ENCODE measurements at places on chromosomes 4 and X.

- no peak for DNase-seq
Observed at GRCh38 chr4:31051565-31051964, 331.4 kb downstream of the PCDH7 start.

DNA sequence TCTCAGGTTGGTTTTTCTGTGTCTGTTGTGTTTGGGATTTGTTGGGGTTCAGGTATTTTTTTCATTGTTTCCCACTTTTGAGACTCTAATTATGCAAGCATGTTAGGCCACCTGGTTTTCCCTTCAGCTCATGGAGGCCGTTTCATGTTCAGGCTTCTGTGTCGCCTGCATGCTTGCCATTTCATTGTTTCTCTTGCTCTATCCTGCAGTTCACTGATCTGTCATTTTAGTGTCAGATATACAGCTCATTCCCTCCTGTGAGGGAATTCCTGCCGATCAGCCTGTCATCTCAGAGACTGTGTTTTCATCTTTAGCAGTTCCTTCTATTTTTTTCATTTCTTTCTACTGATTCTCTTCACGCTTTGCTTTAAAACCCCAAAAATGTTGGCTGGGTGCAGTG, 49.4 kb upstream of the HGFAC start:
- peak; percentile 34 for DNase-seq

DNA sequence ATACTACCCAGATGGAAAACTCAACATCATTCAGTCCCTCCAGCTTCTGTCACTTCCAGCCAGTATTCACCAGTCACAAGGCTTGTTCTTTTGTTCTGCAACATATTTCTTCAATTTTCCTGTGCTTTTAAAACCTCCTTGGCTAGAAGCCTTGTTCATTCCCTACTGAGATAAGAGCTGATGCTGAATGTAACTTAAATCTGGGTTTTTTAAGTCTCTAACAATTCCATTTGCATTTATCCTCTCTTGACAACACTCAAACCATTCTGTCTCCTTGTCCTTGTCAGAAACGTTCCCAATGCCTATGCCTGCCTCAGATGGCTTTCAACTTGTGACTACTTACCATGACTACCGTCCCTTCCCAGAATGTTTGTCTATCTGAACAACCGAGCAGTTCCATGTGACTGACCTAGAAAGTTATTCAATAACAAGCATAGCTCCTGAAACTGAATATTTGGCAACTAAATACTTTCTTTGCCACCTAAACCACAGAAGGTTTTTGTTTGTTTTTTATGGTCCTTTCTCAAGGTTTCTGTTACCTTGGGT, 682.9 kb upstream of the GALNTL6 start:
- DNase-seq: no peak

DNA sequence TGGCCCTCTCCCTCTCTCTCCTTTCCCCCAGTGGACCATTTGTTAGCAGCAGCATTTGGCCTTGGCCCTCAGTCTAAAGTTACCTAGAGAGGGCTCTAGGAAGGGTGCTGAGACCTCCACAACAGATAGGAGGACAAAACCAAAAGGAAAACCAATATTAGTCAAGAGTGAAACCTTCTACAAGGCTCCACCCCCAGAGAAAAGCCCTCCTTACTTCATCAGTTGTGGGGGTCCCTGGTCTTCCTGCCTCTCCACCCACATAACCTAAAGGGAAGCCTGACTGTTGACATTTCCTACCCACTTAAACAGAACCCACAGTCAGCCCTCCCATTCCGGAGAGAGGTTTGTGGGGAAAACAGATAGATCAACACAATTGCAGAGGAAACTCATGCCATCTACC, 4.7 kb upstream of the CD40LG start:
- DNase-seq: no peak

DNA sequence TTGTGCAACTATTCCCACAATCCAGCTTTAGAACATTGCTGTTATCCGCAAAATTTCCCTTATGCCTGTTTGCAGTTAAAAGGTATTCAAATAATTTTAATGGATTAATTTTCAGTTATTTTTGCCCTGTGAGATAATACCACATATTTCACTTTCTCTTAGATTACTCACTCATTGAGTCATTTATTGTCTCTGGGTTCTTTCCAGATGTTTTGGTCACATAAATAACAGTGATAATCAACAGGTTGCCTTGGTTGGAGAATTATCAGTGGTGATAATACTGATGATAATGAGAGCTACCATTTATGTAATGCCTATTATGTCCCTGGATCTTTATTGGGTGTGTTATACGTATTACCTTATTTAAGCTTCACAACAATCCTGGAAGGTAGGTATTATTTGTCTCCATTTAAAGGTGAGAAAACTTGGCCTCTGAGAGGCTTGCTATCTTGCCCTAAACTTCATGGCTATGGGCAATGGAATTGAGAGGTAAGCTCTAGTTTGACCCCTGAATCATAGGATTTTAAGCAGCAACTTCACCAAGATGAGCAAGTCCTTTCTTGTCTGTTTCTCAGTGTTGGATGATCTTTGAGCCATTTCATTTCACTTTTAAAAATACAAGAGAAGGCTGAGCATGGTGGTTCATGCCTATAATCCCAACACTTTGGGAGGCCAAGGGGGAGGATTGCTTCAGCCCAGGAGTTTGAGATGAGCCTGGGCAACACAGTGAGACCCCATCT, 87.4 kb downstream of the KIT start:
- DNase-seq: peak; percentile 29

DNA sequence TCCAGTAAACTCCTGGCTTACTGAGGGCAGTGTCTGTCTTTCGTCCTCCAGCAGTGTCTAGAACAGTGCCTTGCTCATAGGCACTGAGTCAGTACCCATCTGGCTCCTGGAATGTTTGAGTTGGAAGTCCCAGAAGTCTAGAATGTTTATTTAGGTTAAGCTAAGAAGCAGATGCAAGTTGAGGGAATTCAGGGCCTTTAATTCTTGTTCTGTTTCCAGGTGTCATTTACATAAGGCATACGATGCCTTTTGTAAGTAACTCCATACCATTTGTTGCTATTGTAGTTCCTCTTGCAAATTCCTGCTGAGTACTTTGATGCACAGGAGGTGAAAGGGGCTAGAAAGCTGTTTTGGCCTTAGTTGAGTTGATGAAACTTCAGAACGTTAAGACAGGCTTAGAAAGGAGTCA, 22.2 kb downstream of the ARHGAP10 start:
- DNase-seq: peak; percentile 82

- DNase-seq: peak; percentile 44
Observed at GRCh38 chrX:19904778-19905367, 17.5 kb upstream of the SH3KBP1 start.

DNA sequence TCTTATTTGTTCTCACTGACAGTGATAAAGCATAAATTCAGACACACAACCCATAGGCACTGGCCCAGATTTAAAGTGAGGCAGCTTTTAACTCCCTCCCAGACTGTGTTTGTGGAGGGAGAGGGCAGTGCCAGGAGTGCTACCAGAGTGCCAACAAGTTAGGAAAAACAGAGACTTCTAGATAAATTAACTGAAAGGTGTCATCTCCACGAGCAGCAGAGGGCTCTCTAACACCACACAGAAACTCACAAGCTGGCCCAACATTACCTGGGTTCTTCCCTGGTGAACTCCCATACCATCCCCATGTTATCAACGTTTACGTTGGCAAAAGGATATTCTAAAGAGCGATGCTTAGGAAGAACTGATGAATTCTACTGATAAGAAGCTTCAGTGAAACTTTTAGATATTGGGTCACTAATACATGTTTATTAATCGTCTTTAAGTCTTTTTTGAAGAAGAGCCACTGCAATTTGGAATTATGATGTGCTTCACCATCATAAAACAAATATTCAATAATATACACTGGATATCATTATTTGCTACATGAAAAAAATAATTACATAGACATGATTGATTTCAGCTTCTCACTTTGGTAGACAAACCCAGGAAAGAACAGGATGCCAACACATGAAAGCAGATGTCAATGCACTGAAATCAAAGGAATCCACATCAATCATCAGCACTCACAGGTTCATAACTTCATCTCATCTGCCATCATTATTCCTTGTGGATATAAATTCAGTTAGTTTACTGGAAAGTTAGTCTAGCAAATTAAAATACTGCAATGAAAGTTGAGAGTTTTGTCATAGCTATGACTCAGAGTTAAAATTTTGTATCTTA, 121.2 kb upstream of the NAP1L5 start:
- peak; percentile 43 for DNase-seq

- DNase-seq: no peak
Observed at GRCh38 chr4:133096972-133097371, 52.1 kb upstream of the PCDH10 start.

GRCh38 chr4:183747931-183748670, 89.0 kb downstream of the TRAPPC11 start:
- DNase-seq: no peak

DNA sequence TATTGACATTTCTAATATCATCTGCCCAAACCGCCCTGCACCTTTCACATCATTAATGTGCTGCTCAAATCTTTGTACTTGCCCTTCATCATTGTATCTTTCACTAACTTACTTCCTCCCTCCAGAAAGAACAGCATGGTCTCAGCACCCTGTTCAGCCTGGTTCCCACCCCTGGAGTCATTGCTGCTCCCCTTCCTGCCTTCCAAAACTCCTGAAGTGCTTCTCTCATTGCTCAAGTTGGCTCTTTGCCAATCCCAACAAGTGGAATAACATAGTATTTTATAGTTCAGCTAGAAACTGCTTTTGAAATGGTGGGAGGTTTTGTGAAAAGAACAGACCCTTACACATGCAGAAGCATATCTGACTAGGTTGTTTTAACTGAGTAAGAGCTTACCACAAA, 14.0 kb upstream of the TTC29 start:
- peak; percentile 52 for DNase-seq

DNA sequence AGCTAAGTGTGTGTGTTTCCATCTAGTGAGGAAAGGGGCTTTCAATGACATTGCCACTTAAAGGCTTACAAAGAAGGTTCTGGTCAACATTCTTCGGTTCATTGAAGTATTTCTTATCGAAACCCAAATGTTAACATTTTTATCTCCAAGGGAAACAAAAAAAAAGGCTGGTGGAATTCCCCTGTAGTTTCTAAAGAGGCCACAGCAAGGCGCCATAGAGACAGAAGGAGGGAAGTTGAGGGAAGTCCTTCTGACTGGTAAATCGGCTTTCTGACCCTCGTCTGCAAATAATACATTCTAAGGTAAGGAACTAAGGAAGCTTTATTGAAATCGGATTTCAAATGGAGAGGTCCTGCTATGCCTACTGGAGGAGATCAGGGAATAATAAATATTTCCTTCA, 1.7 kb upstream of the ZFP42 start:
- peak; percentile 12 for DNase-seq

DNA sequence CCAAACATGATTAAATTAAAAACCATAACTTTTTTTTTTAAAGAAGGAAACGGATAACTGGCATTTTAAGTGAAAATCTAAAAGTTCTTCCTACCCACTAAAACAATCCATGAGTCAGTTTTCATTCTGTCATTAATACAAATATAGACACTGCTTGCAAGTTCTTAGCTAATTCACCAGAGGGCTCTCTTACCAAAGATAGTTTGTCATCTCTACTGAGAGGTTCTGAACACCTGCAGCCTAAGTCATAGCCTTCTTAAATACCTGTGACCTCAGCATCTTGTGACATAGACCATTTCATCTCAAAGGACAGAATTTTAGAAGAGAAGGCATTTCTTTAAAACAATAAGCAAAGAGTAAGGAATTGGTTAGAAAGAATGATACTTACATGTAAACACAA, 65.3 kb upstream of the FAM120C start:
- DNase-seq: peak; percentile 33

GRCh38 chr4:1723131-1723801, 1.9 kb downstream of the TACC3 start:
- no peak for DNase-seq

DNA sequence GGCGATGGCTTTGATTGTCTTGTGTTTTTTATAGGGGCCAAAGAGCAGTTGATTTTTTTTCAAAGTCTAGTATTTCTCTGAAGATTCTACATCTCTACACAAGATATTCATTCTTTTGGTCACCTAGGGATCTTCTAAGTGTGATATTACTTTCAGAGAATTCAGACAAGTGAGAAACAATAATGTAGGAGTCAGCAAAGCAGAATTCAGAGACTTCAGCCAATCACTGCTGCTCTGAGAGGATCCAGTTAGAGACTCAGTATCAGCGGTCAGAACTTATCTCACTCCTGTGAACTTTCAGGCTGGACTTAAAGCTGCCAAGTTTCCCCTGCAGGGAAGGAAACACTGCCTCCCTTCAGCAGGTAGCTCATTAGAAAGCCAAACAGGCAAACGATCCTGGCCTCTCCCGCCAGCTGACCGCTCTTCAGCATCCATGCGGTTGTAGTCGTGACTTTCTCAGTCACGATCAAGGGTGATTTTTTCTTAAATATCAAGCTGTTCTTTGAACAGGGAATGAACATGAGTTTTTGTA, 59.2 kb downstream of the NSUN7 start:
- no peak for DNase-seq

- no peak for DNase-seq
Observed at GRCh38 chr4:104677116-104677515, 182.4 kb upstream of the CXXC4 start.

All from fibroblast of skin of scalp (primary cell).